ENCODE measurements at places on chromosomes 13 and 19.

DNA sequence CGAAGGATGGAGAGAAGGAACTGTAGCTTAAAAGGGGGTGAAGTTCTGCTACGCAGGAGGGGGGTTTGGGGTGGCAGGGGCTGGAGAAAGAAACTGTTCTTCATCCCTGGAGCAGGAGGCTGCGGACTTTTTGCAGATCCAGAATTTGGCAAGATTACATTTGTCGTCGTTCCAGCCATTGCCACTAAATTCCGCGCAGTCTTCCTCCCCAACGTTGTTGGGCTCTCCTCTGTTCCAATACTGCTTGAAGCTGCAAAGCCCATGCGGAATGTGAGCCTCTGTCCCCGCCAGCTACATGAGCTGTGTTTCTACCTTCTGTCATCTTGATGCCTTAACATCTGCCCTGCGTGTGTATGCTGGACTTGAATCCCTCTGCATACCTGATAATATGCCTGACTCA is 4.3 kb downstream of the CD209 start:
- DNase-seq = no peak

GRCh38 chr13:75687150-75687763 is 51.1 kb downstream of the LMO7 start:
- DNase-seq = no peak

- no peak for DNase-seq
Observed at GRCh38 chr13:42553098-42554046, 20.6 kb upstream of the TNFSF11 start.

GRCh38 chr13:75180805-75181455 is 301.0 kb downstream of the TBC1D4 start:
- DNase-seq = no peak

DNA sequence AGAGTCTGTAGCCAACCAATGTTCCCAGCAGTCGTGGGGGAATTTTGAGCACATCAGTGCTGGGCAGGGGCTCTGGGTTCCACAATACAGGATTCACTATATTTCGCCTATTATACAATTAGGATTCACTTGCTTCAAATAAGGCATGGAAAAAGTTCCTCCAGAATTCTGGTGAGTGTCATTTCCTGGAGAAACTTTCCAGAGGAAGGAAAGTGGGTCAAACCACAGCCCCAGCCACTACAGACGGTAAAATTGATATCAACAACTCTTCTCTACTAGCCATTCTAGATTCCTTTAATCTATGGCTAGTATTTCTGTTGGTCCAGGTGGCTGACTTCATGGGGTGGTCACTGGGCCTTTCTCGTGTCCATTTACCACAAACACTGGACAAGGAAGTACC is 10.5 kb downstream of the MYCBP2 start:
- DNase-seq = no peak
